Thoracic aorta (tissue), 2 donors: ENCODE measurements at places on chromosomes 1 and 21. TPM values are rescaled to one million over a fixed set of nuclear protein-coding genes. Genes with fewer than 3 reads are reported as not detected.

DNA sequence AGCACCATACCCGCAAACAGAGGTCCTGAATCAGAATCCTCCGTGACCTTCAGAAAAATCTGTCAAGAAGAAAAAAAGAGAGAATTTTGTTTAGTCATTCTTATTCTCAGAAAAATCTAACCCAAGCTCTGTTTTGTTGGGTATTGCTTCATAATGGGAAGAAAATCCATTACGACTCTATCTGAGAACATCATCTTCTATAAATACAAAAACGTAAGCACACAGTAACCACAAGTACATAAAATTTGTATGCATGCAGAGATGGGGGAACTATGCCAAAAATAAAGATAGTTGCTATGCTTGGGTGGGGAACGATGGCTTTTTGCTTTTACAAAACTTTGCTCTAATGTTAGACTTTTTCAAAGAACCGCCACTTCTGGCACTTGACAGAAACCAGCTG, 84.2 kb downstream of the ABCA4 start:
- H3K27ac ChIP-seq = no peak overlapping the region
- H3K36me3 ChIP-seq = no peaks in the 10 kb centered on the region
- no peaks in the 10 kb centered on the region for H3K27me3 ChIP-seq

KRTAP10-8 gene
- total RNA-seq = not detected

DNA sequence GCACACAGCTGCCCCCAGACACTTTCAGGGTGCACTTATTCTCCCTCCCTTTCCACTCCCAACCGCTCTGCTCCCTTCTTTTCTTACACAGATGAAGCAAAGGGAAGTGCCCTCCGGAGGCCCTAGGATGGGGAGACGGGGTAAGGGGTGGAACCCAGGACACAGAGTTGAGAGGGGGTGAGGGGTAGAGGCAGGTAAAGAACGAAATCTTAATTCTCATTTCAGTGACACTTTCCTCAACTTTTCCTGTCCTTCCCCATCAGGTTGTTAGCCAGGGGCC, 12.8 kb downstream of the PLEKHO1 start:
- H3K27me3 ChIP-seq = no peaks in the 10 kb centered on the region
- peak overlapping the region; percentile 99 for H3K27ac ChIP-seq
- H3K36me3 ChIP-seq = peaks cover 26% of the 10 kb centered on the region
- DNase-seq = no peak

DNA sequence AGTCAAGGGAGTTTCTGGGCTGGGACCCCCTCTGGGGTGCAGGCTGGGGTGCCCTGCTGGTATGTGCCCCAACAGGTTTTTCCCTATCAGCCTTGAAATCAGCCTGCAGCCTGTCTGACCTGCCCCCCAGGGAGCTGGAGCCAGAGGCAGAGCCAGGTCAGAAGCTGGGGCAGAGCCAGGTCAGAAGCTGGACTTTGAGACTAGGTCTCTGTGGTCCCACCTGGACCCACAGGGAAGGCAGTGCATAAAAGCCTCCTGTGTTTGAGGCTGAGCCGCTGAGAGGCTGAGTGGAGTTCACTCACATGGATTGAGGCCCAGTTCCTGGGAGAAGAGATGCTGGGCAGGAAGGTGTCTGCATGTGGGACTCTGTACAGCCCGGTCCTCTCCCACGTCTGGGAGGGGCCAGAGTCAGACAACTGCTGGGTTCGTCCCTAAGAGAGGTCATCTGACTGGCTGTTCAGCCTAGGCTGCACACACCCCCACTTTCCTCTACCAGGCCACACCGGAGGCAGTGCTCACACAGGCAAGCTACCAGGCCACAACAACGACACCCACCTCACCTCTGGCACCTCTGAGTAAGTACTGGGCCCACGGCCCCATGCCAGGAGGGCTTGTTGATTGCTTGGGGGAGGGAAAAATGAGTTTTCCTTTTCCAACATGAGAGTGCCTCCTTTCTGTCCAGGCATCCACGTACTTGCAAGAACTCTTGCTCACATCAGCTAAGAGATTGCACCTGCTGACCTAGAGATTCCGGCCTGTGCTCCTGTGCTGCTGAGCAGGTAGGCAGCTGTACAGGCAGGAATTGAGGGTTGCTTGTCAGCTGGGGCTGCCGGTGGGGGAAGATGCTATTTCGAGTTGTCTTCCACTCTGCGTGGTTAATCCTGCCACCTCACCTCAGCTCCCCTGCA, at the start of gene ANXA9:
TSS of gene ANXA9 (plus strand) at position 488 of the 908 bp plus-strand sequence. CDS start 814 bp downstream, outside the sequence.
- H3K27me3 ChIP-seq = no peaks in the 10 kb centered on the region
- H3K4me3 ChIP-seq = no peak within 1 kb of the TSS
- H3K36me3 ChIP-seq = no peaks in the 10 kb centered on the region
- no peak for DNase-seq
- no peak within 1 kb of the TSS for H3K27ac ChIP-seq
- H3K4me1 ChIP-seq = peaks cover 27% of the 10 kb centered on the region

DNA sequence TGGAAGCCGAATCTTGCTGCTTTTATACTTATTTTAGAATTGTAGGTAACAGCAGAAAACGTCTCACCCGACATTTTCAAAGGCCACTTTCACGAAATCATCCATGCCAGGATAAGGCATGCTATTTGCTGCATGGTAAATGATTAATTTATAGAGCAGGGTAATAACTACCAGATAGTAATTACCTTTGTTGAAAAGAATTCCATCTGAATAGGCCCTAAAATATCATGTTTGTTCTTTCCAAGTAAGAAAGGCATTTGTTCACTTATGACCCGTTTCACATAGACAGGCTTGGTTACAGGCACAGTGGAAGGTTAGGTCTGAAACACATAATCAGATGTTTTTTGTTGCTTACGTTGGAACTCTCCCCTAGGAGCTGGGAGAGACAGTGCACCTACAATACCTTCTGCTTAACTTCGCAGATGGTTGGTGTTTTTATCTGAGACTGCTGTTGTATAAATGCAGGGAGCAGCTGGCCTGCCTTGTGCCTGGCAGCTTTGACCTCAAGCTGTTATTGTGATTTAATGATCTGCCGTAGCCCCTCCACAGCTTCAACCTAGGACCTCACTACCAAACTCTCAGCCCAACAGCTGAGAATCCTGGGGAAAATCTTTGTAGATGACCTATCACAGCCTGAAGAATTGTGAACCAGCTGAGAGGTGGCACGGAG, 1.6 kb downstream of the SLC44A3 start:
- no peaks in the 10 kb centered on the region for H3K36me3 ChIP-seq
- no peak for DNase-seq
- H3K27ac ChIP-seq = no peak overlapping the region

DNA sequence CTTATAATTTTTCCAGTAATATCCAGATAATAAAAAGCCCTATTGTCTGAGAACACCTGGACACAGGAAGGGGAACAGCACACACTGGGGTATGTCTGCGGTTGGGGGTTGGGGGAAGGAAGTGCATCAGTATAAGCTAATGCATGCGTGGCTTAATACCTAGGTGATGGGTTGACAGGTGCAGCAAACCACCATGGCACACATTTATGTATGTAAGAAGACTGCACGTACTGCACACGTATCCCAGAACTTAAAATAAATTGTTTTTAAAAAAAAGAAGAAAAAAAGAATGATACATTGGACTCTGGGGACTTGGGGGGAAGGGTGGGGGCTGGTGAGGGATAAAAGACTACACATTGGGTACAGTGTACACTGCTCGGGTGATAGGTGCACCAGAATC, 144.9 kb upstream of the C1orf174 start:
- H3K27ac ChIP-seq = no peak overlapping the region
- no peaks in the 10 kb centered on the region for H3K4me1 ChIP-seq
- no peak overlapping the region for H3K4me3 ChIP-seq
- no peaks in the 10 kb centered on the region for H3K36me3 ChIP-seq

SPRR5 gene
- total RNA-seq = not detected

GRCh38 chr1:205665201-205666045, 14.9 kb downstream of the SLC45A3 start:
- no peaks in the 10 kb centered on the region for H3K27me3 ChIP-seq
- no peak for DNase-seq
- H3K36me3 ChIP-seq = no peaks in the 10 kb centered on the region

FNBP1L gene
- 13.2 TPM for total RNA-seq

GREM2 gene
- 1.6 TPM for total RNA-seq

CLEC20A gene
- not detected for total RNA-seq

CFAP107 gene
- total RNA-seq = not detected

DNA sequence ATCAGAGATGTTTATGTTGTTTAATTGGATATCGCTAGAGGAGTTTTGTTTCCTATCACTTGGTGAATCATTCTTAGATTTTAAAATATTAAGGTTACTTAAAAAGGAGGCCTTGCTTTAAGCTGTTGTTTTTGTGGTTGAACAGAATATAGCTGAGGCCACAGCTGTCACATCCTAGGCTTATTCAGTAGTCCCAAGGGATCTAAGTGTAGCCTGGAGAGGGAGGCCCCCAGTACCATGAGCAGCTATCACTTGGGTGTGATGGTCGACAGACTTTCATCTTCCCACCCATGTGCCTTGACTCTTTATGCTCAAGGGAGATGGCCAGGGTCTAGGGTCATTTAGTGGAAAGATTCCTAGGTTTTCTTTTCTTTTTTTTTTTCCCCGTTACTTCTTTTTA, 278.7 kb downstream of the HHAT start:
- H3K4me3 ChIP-seq = no peak overlapping the region
- no peaks in the 10 kb centered on the region for H3K27me3 ChIP-seq
- H3K27ac ChIP-seq = no peak overlapping the region
- no peaks in the 10 kb centered on the region for H3K4me1 ChIP-seq
- no peak for DNase-seq

- peaks cover 23% of the 10 kb centered on the region for H3K4me1 ChIP-seq
- DNase-seq = no peak
Measured at GRCh38 chr1:12173631-12174121, 6.9 kb downstream of the TNFRSF1B start.

ENAH gene
- total RNA-seq = 119 TPM

GRCh38 chr21:25501996-25502665, 105.2 kb downstream of the MRPL39 start:
- H3K4me3 ChIP-seq = no peak overlapping the region
- H3K36me3 ChIP-seq = no peaks in the 10 kb centered on the region
- H3K4me1 ChIP-seq = no peaks in the 10 kb centered on the region
- no peak for DNase-seq
- no peaks in the 10 kb centered on the region for H3K27me3 ChIP-seq

GRCh38 chr1:204744107-204744779, 58.7 kb upstream of the LRRN2 start:
- H3K27me3 ChIP-seq = no peaks in the 10 kb centered on the region
- no peak overlapping the region for H3K4me3 ChIP-seq
- no peak overlapping the region for H3K27ac ChIP-seq
- H3K4me1 ChIP-seq = no peaks in the 10 kb centered on the region
- no peak for DNase-seq
- no peaks in the 10 kb centered on the region for H3K36me3 ChIP-seq

GRCh38 chr1:234971586-234972297, 156.9 kb downstream of the TOMM20 start:
- no peak overlapping the region for H3K4me3 ChIP-seq
- DNase-seq = no peak
- H3K27ac ChIP-seq = peak overlapping the region; percentile 93
- no peaks in the 10 kb centered on the region for H3K36me3 ChIP-seq
- H3K4me1 ChIP-seq = peaks cover 47% of the 10 kb centered on the region

TMPRSS2 gene
- not detected for total RNA-seq

UBE2U gene
- total RNA-seq = not detected

DNA sequence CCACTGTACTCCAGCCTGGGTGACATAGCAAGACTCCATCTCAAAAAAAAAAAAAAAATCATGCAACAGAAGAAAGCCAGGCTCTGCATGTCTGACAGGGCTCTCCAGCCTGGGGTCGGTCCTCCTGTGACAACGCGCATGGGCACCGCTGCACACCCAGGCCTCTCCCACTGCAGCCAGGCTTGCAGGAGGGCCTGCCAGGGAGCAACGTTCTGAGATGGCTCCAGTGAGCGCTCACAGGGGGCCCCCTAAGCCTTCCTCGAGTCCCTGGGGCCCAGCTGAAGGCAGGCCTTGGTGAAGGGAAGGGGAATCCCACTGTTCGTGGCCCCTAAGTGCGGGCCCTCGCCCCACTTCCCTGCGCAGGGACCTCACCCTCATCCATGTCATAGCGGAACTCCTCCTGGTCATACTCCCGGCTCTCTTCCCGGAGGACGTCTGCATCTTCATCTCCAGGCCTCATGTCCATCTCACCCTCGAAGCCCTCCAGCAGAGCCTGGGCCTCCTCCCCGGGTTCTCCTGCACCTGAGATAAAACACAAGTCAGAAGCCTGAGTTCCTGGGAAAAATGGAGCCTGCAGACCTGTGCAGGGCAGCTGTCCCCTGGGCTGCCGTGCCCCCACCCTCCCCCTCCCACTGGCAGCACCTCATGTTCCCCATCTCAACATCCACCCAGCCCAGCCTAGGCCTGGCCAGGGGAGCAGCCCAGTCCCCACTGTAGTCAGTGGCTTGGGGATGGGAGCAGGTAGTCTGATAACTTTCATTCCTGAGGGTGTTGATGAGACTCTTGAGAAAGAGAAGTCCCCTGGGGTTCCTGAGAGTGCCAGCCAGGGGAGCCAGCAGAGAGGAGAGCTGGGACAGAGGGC, 20.3 kb downstream of the RSPH1 start:
- no peaks in the 10 kb centered on the region for H3K4me1 ChIP-seq
- no peaks in the 10 kb centered on the region for H3K27me3 ChIP-seq
- DNase-seq = no peak
- no peaks in the 10 kb centered on the region for H3K36me3 ChIP-seq
- no peak overlapping the region for H3K27ac ChIP-seq
- H3K4me3 ChIP-seq = no peak overlapping the region

TMEM201 gene
- 15.0 TPM for total RNA-seq

- no peaks in the 10 kb centered on the region for H3K36me3 ChIP-seq
- no peak overlapping the region for H3K4me3 ChIP-seq
- no peaks in the 10 kb centered on the region for H3K4me1 ChIP-seq
- no peak for DNase-seq
- H3K27me3 ChIP-seq = no peaks in the 10 kb centered on the region
Measured at GRCh38 chr21:18588001-18588662, 184.5 kb upstream of the TMPRSS15 start.

DNA sequence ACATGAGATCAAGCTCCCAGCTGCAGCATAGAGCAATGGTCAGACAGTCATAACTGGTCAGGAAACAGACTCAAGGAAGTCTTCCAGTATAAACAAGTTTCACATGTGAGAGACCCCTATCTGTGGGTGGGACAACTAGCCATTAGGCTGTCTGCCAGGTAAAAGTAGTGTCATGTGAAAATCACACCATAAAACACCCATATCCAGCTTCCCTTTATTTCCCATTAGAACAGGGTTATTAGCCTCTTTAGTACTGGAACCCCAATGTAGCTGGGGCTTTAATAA, 426.7 kb downstream of the KCNT2 start:
- DNase-seq = no peak
- no peaks in the 10 kb centered on the region for H3K27me3 ChIP-seq
- H3K4me3 ChIP-seq = no peak overlapping the region
- no peaks in the 10 kb centered on the region for H3K36me3 ChIP-seq
- H3K27ac ChIP-seq = no peak overlapping the region

SEMA4A gene
- total RNA-seq = 15.8 TPM

- DNase-seq = no peak
- H3K4me3 ChIP-seq = no peak overlapping the region
- peaks cover 12% of the 10 kb centered on the region for H3K4me1 ChIP-seq
- H3K27ac ChIP-seq = no peak overlapping the region
Measured at GRCh38 chr21:39611551-39612190, 1.1 kb upstream of the B3GALT5 start.
